Stimulated activated CD8-positive, alpha-beta memory T cell treated with anti-CD3 and anti-CD28 coated beads, Interleukin-7, amount 100 ng/mL, for 48 hours (primary cell): ENCODE measurements at places on chromosomes 16 and 17.

DNA sequence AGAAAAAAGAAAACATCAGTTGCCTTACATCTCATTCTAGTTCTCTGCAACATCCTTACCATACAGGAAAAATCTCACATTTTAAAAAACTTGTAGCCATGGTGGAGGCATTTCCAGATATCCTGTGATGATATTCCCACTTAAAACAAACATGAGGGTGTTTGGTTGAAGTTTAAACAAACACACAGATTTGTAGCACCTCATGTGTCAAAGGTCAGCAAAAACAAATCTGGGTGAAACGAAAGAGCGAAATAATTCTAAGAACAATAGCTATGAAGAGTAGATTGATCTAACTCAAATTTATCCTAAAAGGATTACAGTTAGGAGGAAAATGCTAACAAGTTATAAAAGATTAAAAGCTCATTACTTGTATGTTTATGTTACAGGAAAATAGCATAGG, 83.1 kb upstream of the IRX5 start:
- DNase-seq, result no peak

GRCh38 chr17:70171159-70171558, 1.8 kb downstream of the KCNJ2 start:
- DNase-seq, result no peak

DNA sequence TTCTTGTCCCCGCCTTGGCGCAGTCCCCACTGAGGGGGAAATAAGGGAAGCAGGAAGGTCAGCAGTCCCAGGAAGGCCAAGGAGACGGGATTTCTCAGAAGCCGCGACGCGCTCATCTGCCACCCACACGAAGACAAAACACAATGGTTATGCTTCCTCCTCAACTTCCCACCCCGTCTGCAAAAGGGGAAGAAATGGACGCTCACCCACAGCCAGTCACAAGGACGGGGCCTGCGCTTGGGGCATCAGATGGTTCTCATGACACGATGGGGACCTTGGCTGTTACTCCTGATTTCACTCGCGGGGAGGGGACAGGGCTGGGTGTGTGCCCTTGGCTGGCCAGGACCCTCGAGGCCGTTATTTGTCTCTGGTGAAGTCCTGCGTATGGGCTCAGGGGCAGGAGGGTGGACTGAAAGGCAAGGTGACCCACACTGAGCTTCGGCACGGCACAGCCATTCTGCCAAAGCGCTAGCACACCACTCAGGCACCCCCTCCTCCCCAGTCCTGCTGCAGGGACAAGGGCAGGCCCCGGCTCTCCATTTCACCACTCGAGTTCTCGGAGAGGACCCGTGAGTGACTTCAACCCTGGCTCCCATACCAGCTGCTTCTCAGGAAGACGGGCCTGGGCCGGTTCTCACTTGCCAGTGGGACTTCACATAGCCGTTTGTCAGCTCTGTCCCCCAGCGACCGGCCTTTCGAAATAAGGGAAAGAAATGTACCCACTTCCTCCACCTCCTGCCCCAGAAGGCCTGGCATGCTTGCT, 84.5 kb downstream of the ABR start:
- no peak for DNase-seq

DNA sequence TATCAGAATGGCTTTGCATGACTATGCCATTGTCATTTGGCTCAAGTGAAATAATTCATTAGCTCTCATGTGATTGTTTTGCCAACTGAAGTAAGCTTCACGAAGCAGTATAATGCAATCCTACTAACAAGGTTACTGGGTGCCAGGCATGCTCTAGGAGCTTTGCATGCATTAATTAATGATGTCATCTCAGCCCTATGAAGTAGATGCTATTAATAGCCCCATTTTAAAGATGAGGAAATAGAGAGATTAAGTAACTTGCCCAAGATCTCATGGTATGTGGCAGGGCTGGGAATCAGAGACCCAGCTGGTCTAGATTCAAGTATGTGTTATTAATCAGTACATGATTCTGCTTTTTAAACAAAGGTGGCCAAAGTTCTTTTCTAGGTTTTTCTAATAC, 14.1 kb downstream of the KRT39 start:
- no peak for DNase-seq

GRCh38 chr16:88778271-88778525, 6.8 kb downstream of the PIEZO1 start:
- no peak for DNase-seq

GRCh38 chr16:88685156-88686061, 898 bp downstream of the SNAI3 start:
- no peak for DNase-seq

- no peak for DNase-seq
Observed at GRCh38 chr17:6936370-6937028, 59.4 kb upstream of the ALOX12 start.

DNA sequence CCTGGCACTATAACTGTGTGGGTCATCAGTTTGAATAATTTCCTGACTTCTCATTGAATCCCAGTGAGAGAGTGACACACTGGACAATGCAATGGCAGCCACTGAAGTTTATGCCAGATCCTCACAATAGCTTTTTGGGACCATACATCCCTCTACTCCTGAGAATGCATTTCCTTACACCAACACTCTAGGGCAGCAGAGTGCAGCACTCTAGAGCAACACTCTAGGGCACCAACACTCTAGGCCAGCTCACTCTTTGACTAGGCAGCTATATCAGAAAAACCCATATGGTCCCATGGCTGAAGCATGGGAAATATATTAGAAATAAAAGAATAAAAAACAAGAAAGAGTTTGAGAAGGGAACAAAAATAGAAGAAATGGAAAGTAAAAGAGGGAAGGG, 309.2 kb downstream of the MAP2K6 start:
- DNase-seq, result no peak
